IPS-NIHi11 (cell line): ENCODE measurements at places on chromosomes 1 and 21.

- DNase-seq: peak; percentile 53
Observed at GRCh38 chr1:39128959-39129358, 75.5 kb upstream of the MACF1 start.

GRCh38 chr1:36846357-36846756, 188.0 kb downstream of the GRIK3 start:
- DNase-seq: peak; percentile 60

- no peak for DNase-seq
Observed at GRCh38 chr1:56545711-56546110, 33.7 kb downstream of the PLPP3 start.

- DNase-seq: no peak
Observed at GRCh38 chr1:235861857-235862256, 4.8 kb downstream of the LYST start.

- DNase-seq: no peak
Observed at GRCh38 chr1:121408354-121408753, 223.6 kb downstream of the SRGAP2C start.

DNA sequence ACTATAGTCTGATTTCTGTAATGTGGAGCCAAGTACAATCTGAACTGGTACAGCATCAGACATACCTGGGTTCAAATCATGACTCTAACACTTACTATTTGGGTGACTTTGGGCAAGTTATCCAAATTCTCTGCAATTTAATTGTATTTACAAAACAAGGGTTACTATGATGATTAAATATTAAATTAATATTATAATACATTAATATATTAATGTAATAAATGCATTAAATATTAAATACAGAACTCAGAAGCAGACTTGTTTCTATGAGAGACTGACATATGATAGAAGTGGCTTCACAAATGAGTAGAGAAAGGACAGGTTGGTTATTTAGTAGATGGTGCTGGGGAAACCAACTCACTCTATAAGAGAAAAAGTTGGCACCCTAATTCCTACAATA, 27.3 kb upstream of the OTUD3 start:
- no peak for DNase-seq

DNA sequence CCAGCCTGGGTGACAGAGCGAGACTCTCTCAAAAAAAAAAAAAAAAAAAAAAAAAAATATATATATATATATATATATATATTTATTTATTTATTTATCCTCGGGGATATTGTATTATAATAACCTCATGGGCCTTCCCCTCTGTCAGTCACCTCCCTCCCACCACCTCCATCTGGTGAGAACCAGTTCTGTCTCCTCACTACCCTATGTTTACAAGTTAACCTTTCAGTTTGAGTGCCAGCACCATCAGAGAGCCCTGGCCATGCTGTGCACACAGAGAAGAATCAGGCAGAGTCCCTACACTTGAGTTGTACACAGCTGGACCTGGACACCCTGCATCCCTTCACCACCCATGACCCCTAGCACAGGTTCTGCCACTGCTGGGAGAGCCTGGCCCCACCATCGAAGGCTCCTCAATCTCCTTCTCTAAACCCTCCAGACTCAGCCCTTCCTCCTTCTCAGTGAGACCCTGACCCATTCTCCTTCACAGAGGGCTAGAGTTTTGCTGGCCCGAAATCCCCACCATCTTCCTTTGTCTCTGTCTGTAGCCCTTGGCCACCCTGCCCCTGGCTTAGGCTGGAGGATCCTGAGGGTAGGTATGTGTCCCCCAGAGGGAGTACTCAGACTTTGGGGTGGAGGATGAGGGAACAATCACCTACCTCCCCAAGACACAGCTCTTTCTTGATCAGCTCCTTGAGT, 1.2 kb downstream of the S100A5 start:
- DNase-seq: no peak

GRCh38 chr1:114756009-114756892, 1.5 kb downstream of the CSDE1 start:
- no peak for DNase-seq

DNA sequence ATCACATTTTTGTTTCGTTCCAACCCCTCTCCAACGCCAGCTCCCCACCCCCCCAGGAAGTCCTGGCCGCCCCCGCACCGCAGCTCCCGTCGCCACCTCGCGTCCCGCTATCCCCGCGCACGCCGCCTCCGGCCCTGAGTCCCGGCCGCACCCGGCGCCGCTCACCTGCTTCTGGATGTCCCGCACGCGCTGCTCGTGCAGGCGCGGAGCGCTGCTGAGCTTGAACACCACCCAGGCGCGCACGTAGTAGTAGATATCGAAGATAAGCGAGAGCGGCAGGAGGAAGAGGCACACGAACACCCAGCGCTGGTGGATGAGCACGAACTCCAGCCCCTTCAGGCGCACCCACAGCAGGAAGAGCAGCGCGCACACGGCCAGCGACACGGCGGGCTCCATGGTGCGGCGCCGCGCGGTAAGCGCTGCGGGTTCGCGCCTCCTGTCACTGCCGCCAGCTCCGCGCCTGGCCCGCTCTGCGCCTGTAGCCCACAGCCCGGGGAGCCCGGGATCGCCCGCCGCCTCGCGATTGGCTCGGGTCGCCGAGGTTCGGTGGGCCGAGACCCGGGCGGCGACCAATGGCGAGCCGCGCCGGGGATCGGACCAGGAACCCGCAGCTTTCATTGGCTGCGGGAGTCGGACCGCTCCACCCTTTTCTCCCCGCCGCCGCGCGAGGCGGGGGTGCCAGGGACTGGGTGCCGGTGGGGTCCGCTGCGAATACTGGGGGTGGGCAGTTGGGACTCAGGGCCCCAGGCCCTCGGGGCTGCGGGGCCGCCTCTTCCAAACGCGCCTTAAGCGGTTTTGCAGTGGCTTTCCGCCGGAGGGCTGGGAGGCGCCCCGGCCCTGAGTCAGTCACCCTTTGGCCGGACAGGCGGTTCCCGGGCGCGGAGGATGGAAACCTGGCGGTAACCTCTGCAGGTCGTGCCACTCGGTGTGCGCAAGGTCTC, at the start of gene DHCR24:
TSS of gene DHCR24 (minus strand) at position 472 of the 941 bp plus-strand sequence. CDS start at position 396, 76 bp downstream.
- peak; percentile 100 for DNase-seq
